ENCODE measurements at places on chromosomes 5 and 9.

DNA sequence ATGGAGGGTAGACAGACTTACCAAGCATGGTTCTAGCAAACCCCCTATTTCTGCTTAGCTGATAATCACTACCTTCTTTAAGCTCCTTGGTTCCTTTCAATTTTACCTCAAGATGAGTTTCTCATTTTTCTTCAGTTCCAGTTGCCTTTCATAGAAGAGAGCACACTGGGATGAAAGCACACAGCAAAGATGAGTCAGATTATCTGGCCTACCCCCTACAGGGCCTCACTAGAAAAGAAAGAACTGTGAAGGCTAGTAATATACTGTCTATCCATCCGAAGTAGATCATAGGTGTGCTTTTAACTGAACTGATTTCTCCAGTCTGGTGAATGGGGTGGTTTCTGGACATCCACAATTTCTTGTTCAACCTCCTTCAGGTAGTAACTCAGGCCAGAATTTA lies 122.5 kb downstream of the TRPM3 start:
- DNase-seq, result no peak

GRCh38 chr5:84445049-84445685 lies 60.5 kb upstream of the EDIL3 start:
- no peak for DNase-seq

GRCh38 chr9:135815413-135815812 lies 91.9 kb downstream of the CAMSAP1 start:
- DNase-seq, result no peak

DNA sequence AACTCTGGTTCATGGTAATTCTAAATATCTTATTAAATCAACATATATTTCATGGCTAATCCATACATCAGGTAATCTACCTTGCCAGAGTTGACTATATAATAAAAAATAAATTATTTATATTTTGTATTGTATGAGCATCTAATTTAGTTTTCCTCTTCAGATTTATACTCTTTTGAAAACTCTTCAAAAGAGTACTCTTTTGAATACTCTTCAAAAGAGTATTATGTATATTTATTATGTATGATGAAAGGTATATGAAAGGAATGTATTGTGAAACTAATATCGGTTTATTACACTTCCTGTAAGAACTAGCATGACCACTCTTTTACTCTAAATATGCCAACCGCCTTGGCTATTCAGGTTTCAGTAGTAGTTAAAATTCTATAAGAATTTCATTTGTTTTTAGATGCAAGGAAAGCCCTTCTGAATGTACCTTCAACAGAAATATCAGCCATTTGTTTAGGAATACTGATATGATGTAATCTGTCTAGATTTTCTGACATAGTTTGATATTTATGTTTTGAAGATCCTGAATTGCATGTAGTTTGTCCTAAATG lies 178.7 kb downstream of the WDR70 start:
- DNase-seq, result no peak

DNA sequence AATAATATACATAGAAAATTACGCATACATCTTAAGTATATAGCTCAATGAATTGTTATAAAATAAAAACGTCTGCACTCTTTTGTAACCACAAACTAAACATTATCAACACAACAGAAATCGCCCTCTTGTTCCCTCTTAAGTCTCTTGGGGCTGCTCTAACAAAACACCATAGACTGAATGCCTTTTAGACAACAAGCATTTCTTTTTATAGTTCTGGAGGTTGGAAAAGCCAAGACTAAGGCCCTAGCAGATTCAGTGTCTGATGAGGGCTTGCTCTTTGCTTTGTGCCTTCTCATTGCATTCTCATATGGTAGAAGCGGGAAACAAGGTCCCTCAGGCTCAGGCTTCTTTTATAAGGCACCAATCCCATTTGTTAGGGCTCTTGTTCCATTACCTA lies 4.9 kb upstream of the IFNB1 start:
- peak; percentile 71 for DNase-seq

DNA sequence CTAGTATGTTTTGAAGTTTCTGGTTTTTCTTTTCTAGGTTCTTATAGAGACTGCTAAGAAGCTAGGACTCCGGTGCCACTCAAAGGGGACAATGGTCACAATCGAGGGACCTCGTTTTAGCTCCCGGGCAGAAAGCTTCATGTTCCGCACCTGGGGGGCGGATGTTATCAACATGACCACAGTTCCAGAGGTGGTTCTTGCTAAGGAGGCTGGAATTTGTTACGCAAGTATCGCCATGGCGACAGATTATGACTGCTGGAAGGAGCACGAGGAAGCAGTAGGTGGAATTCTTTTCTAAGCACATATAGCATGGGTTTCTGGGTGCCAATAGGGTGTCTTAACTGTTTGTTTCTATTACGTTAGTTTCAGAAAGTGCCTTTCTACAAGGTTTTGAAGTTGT lies 52.2 kb downstream of the MTAP start:
- no peak for DNase-seq

DNA sequence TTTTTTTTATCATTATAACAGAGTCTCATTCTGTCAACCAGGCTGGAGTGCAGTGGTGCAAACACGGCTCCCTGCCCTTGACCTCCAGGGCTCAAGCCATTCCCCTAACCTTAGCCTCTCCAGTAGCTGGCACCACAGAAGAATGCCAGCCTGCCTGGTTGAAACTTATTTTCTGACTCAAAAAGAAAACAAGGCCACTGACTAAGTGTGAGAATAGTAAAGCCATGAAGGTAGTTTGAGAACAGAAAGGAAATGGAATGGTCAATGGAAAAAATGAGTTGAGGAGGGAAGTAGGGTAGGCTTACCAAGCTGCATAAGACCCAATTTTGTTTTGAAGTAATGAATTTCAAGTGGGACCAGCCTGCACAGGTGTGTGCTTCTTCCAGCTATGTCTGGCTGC lies 82.8 kb upstream of the RORB start:
- DNase-seq, result no peak

GRCh38 chr5:60673334-60673733 lies 26.6 kb downstream of the DEPDC1B start:
- DNase-seq, result no peak

GRCh38 chr5:170195961-170196360 lies 36.8 kb upstream of the C5orf58 start:
- DNase-seq, result no peak

DNA sequence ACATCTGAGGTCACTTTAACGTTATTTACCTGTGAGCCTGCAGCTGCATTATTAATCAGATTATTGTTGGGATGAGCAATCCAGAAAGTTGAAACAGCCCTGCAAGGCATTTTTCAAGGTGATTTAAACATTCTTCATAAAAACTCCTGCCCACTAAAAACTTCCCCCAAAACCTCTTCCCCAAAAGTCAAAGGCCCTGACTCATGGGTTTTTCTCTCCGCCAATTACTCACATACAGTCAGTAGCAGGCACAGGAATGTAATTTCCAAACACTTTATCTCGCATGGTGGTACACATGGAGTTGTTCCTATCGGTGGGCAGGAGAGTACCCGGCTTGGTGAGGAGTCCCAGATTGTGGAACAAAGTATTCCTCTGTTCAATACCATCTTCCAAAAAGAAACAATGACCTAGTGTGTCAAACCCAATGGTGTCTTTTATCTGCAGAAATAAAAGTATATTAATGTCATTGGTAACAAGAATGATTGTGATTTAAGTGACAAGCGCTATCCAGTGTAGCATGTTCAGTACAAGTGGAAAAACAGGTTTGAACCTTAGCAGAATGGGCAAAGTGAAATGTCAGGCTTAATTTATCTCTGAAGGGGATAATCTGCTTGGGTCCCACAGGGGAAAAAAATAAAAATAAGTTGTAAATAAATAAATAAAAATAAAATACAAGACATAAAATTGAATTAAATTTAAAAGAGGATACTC lies 38.3 kb downstream of the CEMIP2 start:
- DNase-seq, result no peak

- DNase-seq, result no peak
Measured at GRCh38 chr5:42216904-42217303, 206.3 kb upstream of the GHR start.

DNA sequence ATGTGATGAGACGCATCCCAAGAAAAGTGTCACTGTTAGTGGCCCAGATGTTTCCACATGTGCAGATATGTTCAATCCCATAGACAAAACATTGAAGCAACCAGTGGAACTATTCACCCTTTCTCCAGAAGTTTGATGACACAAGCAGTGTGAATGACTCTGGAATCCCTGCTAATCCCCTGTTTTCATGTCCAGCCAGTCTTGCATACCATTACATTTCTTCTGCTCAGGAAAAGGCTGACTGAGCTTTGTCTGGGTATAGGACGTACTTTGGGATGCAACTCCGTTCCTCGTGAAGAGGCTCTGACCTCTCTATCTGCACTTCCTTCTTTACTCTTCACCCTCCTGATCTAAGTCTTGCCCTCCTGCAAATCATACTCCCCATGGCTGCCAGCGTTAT lies 172.4 kb downstream of the NTRK2 start:
- no peak for DNase-seq

DNA sequence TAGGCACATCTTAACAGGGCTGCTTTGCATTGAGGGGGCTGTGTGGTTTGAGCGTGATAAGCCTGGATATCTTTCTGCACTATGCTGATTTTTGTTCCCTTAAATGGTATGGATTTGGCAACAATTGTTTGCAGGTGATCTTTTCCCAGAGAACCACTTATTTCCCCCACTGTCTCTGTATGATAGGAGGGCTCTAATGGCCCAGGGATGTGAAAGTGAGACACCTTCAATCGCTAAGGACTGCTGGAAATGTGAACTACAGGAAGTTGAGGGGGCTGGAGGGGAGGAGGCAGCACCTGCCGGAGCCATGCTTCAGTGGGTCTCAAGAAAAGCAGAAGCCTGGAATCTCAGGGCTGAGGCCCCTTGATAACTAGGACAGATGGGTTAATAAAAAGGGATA lies 29.4 kb downstream of the SYK start:
- DNase-seq, result no peak

GRCh38 chr5:63860379-63860778 lies 101.9 kb downstream of the HTR1A start:
- no peak for DNase-seq

DNA sequence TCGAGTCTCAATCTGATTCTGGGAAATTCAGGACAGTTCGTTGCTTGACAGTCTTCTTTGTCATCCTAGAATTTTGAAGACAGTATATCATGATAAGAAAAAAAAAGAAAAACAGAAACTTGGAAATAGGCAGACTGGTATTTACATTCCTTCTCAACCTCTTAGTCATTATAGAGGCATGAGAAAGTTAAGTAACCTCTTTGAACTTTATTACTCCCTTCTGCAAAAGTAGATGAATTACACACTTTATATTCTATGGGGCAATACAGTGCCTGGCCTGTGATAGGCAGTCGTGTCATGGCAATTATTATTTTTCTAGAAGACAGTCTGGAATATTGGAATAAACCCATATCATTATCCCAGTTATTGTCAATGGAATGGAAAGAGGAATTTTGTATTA lies 828.9 kb downstream of the TLR4 start:
- DNase-seq, result no peak

DNA sequence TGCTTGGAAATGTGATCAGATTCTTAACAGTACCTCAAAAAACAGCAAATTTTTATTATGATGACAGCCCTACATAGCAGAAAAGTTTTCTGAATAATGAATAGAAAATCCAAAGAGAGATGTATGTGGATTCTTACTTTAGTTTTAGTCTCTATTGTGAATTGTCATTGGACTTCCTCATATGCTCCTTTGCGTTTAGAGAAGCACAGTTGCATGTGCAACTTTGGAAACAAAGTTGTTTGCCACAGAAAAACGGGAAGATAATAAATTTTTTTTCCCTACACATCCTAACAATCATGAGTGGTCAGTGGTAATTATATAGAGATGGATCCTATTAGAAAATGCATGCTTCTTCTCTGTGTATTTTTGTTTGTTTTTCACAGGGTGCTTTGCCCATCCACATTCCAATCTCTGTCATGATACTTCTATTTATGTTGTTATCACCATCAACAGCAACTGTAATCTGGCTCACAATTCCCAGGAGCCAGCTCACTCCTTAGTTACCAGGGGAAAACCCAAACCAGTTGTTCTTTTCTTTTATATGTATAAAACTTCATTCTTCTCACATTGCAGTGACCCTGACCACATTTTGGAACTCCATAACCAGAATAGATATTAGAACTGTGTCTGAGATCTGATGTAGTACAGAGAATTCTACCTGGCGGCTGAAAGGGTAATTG lies 118.7 kb downstream of the NDUFS4 start:
- DNase-seq, result no peak

DNA sequence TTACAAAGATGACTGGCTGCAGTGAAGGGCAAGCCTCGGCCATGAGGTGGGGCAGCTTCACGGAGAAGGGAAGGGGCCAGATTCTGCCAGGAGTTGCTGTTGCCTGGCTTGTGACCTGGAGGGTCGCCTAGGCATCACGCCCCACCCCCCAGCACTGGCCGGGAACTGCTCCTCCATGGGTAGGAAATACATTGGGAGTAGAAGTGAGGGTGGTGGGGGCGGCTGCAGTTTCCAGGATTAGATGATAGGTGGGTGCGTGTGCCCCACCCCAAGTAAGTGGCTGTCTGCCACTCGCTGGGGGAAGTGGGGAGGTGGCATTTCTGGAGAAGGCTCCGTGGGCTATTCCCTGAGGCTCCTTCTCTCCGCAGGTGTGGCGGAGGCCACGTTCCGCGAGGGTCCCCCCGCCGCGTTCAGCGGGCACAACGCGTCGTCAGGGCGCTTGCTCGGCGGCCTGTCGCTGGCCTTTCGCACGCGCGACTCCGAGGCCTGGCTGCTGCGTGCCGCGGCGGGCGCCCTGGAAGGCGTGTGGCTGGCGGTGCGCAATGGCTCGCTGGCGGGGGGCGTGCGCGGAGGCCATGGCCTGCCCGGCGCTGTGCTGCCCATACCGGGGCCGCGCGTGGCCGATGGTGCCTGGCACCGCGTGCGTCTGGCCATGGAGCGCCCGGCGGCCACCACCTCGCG lies 16.9 kb downstream of the CRB2 start:
- DNase-seq, result no peak

DNA sequence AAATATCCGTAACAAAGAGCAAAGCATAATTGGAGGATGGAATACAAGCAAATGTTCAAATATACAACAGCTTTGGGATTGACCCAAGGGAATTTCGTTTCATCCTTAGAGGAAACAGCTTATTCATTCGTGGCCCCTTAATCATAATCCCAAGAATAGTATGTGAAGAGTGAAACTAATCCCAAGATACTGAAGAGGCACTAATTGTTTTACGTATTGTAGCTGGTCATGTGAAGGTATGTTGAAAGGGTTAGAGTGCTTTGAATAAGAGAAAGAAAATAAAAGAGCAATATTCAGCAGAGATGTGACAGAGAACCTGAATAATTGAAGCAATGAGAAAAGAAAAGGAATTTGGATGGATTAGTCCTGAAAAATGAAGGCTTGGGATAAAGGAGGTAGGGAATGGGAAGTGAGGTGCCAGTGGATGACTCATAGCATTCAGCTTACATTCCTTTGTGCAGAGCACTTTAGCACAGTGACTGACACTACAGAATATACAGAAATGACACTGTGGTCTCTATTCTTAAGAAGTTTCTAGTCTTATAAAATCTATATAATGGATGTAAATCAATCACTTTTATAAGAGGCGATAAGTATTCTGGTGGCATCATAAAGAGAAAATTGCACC lies 221.9 kb downstream of the TLR4 start:
- no peak for DNase-seq

- peak; percentile 99 for DNase-seq
Measured at GRCh38 chr5:42992088-42992879, 47.8 kb downstream of the ANXA2R start.

GRCh38 chr9:15416880-15417279 lies 5.8 kb upstream of the SNAPC3 start:
- peak; percentile 63 for DNase-seq

Measured in NB4 (cell line).